ENCODE measurements at places on chromosomes 4 and X.

DNA sequence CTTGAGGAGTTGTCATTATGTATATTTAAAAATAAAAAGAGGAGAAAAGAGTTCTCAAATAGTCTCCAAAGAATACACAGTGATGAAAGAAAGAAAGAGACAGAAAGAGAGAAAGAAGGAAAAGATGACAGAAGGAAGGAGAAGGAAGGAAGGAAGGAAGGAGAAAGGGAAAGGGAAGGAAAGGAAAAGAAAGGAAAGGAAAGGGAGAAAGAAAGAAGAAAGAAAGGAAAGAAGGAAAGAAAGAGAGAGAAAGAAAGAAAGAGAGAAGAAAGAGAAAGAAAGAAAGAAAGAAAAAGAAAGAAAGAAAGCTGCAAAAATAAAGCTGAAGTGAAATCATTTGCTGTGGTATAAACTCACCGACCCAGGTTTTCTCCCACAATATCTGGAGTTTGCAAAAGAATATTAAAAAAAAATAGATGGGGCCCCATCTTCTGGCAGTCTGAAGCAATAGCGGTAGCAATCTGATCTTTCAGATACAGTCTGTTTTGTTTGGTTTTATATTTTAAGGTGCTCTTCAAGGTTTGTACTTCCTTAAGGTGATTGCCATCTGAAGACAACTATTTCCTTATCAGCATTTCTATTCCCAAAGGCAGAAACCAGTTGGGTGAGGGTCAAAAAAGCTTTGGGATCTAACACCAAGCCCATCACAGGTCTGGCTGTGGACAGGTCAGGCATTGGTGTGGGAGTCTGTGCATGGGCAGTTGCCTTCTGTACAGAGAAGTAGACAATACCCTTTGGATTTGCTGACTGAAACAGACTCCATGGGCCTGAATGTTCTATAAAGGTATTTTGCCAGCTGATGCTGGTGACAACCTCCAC, 160.4 kb downstream of the CPEB2 start:
- no peak for DNase-seq

DNA sequence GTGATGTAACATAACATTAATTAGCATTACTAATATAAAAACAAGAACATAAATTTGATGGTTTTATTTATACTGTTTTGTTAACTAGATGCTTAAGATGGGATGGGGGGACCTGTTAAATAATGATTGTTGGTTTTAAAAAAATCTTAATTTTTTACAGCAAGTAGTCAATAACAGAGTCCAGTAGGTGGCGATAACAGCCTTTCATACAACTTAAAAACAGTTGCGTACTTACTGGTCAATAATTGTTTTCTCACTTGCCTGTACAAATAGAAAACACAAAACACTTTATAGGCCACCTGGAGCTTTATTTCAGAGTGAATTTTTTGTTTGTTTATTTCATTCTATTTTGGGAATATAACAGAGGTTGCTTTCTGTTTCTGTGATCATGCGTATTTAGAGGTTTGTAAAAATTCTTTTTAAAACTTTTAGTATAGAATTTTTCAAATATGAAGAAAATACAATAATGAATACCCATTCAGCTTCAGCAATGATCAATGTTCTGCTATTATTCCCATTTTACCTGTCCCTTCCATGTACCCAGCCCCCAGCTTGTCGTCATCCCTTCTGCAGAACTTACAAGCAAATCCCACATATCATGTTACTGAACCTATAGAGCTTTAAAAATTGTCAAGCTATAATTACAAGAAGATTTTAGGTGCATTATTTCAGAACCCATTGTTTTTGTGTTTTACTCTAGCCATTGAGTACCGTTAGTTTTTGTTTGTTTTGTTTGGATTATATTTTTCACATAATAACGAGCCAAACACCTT, 97.1 kb downstream of the MRPL1 start:
- no peak for DNase-seq

GRCh38 chr4:56255820-56256219, 131.5 kb downstream of the AASDH start:
- no peak for DNase-seq

GRCh38 chr4:33407496-33407895, 2687.3 kb downstream of the PCDH7 start:
- no peak for DNase-seq

DNA sequence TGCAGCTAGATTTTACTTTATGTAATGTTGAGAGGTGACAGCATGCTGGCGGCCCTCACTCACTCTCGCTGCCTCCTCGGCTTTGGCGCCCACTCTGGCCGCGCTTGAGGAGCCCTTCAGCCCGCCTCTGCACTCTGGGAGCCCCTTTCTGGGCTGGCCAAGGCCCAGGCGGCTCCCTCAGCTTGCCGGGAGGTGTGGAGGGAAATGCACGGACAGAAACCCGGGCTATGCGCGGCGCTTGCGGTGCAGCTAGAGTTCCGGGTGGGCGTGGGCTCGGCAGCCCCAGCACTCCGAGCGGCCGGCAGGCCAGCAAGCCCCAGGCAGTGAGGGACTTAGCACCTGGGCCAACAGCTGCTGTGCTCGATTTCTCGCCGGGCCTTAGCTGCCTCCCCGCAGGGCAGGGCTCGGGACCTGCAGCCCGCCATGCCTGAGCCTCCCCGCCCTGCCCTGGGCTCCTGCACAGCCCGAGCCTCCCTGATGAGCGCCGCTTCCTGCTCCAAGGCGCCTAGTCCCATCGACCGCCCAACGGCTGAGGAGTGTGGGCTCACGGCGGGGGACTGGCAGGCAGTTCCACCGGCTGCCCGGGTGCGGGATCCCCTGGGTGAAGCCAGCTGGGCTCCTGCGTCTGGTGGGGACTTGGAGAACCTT, 128.7 kb downstream of the GASK1B start:
- no peak for DNase-seq

DNA sequence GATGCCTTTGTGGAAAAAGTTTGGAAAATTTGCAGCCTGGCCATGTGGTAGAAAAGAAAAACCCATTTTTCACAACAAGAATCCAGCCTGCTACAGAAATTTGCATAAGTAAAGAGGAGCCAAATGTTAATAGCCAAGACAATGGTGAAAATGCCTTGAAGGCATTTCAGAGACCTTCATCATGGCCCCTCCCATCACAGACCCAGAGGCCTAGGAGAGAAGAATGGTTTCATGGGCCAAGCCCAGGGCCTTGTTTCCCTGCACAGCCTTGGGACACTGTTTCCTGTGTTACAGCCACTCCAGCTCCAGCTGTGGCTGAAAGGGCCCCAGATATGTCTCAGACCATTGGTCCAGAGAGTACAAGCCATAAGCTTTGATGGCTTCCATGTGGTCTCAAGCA, 101.4 kb upstream of the LINC00632 start:
- no peak for DNase-seq
